Thymus (tissue), 14 donors: ENCODE measurements at places on chromosomes 5 and 9. TPM values are rescaled to one million over a fixed set of nuclear protein-coding genes. Genes with fewer than 3 reads are reported as not detected.

GDF9 gene
- 0.47 TPM for total RNA-seq

MAMDC4 gene
- 1.3 TPM for total RNA-seq

ANXA2R gene
- total RNA-seq = 18.6 TPM

CDC20B gene
- total RNA-seq = 0.19 TPM

LCN12 gene
- 4.2 TPM for total RNA-seq

ZNF354C gene
- total RNA-seq = 6.0 TPM

OR1Q1 gene
- total RNA-seq = not detected

SGCD gene
- 1.6 TPM for total RNA-seq

DNA sequence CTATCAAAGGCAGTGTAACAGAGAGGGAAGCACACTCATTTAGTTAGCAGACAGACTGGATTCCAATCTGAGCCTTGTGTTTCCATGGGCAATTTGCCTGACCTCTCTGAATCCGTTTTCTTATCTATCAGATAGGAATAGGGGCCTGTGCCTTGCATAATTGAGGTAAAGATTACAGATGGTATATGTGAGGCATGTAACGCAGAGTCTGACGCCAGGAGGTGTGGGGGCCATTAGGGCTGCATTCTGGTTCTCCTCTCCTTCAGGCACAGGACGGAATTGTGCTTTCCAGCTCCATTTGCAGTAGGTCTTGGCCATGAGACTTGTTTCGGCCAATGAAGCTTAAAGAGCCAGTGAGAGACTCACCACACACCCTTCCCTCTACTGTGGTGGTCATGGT, 97.6 kb downstream of the FRMD3 start:
- DNase-seq = no peak

GRCh38 chr9:137705443-137705863, 86.6 kb downstream of the EHMT1 start:
- DNase-seq = no peak

- DNase-seq = no peak
Measured at GRCh38 chr5:42799241-42799608, 12.5 kb downstream of the SELENOP start.

DNA sequence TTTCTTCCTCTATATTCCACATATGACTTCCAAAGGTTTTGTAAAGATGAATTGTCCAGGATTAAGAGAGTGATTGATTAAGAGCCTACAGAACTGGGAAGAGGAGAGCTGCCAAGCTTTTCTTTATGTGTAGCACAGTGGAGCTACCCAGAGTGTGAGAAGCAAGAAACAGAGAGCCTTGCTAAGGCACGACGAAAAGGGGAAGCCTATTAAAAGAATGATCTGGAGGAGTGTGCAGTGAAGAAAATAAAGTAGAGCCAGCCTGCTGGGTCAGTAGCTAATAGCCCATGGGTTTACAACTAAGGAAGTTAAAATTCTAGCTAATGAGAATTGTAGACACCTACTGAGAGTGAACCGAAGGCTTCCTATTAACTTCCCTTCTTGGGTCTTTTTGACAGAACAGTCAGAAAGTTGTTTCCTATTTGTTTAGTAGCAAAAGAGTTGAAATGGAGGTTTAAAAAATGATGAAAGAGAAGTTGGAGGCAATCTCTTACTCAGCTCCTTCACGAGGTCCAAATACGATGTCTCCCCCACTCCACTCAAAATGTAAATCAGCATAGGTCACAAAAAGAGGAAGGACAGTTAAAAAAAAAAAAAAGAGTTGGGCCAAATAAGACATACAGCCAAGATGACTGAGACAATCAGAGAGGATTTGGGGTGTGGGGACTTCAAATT, 957 bp upstream of the PRR16 start:
- no peak for DNase-seq

GRCh38 chr9:125119643-125120286, 23.6 kb downstream of the SCAI start:
- peak; percentile 73 for DNase-seq

DNA sequence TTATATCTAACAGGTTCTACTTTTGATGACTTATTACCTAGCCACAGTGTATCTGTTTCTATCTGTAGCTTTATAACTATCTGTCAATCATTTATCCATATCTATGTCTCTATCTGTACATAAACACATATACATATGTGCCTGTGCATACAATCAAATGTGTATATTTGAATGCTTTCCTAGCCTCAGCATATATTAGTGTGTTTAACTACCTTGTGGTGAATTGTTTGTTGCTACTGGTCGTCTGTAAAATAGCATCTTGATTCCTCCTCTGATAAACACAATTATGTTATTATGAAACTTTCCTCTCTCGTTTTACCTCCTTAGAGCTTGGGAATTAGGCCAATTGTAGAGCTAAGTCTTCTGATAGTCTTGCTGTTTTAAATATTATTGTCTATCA, 44.4 kb downstream of the PARP8 start:
- no peak for DNase-seq

- no peak for DNase-seq
Measured at GRCh38 chr9:91427873-91428272, 4.2 kb upstream of the NFIL3 start.

DNA sequence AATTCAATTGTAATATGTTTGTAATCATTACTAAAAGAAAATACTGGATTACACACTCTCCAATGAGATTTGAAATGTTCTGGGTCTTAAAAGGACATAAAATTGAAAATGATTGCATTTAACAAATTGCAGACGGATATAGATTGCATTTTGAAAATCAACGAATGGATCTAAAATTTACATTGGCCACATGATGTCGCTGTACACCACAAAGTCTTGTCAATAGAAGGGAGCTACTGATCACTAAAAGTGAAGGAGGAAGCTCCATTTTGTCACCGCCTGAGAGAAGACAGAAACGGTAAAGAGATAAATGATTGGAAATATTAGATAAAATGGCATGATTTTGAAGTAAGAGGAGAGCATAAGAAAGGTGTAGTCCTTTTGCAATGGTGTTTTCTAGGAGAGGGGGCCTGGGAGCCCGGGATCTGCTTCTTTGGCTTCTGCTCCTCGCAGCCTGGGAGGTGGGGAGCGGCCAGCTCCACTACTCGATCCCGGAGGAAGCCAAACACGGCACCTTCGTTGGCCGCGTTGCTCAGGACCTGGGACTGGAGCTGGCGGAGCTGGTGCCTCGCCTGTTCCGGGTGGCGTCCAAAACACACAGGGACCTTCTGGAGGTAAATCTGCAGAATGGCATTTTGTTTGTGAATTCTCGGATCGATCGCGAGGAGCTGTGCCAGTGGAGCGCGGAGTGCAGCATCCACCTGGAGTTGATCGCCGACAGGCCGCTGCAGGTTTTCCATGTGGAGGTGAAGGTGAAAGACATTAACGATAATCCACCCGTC, at the start of gene PCDHA1:
TSS of gene PCDHA1 (plus strand) at position 236 of the 782 bp plus-strand sequence.
- no peak for DNase-seq

DNA sequence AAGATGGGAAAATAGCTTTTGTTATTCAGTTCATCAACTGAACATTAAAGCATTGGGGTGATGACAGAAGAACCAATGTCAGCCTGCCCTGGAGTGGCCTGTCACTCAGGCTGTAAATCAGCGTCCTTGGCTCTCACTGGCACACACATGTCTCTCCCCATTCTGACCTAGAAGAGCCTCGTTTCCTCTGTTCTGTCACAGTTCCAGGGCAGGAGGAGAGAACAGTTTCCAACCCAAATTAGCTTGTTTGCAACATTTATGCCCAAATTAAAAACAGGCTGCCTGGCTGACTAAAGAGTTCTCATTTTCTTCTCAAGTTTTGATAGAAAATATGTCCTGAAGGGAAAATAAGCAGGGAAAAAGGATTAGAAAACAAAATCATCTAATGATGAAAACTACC, 520.1 kb downstream of the CHSY3 start:
- DNase-seq = no peak

DNA sequence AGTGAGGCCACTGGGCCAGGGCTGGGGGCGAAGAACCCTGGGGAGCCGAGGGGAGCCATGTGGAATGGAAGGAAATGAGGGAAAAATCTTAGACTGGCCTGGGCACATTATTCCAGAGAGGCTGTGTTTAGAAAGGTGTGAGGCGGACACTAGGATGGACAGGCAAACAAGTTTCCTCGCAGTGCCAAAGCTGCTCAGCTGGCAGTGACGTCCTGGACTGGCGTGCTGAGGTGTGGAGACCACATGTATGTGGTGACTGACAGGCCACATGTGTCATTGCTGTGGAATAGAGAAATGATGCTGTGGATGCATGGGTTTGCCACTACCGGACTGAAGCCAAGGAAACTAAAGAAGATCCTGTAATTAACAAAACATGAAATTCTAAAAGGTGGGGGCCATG, 42.6 kb downstream of the RASEF start:
- DNase-seq = no peak

- peak; percentile 61 for DNase-seq
Measured at GRCh38 chr5:38453506-38453905, 102.9 kb downstream of the LIFR start.

DNA sequence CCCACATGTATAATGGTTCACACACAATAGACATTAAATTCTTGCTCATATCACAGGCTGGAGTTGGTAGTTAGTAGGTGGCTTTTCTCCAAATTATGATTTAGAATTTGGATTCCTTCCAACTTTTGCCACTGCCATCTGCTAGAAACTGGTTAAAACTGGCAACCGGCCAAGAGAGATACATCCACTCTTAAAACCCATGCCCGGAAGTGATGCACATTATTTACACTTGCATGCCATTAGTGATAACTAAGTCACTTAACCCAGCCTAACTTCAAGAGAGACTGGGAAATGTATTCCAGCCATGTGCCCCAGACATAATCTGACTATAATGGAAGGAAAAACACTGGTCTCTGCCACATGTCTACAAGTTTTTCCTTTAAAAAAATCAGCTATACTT, 395.7 kb upstream of the SEMA6A start:
- no peak for DNase-seq

DNA sequence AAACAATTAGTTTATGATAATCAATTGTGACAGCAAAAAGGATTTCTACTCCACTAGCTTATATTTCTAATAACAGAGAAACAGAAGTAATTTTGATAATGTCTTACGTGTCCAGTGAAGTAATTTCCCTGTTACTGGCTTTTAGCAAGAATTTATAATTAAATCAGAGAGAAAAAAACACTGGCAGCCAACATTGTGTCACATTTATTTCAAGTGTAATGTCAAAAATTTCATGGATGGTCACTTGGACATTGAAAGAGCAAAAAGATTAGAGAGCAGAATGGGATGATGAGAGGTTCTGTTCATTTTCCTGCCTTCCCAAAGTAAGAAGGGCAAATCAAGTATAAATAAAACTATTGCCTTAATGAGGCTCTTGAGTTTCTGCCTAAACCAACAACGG, 239.3 kb upstream of the SEMA6A start:
- no peak for DNase-seq

GRCh38 chr9:75833778-75834177, 56.7 kb upstream of the PCSK5 start:
- DNase-seq = no peak

DNA sequence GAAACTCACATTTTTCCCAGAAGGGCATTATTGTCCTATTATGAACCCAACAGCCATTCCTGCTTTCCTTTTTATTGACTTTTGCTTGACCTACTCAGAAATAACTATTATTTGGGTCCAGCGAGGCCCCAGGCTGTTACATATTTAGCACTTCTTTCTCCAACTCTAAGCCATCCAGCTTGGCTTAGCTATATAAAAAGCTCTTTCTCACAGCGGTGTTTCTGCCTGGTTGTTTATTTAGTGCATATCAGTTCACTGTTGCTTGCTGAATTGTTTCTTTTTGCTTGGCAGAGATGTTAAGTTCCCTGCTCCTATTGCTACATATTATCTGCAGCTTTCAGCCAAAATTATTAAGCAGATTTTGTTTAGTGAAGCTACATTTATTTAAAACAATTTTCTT, 1156.8 kb upstream of the SEMA6A start:
- no peak for DNase-seq

GRCh38 chr5:159257629-159258283, 5.3 kb upstream of the UBLCP1 start:
- DNase-seq = no peak

DNA sequence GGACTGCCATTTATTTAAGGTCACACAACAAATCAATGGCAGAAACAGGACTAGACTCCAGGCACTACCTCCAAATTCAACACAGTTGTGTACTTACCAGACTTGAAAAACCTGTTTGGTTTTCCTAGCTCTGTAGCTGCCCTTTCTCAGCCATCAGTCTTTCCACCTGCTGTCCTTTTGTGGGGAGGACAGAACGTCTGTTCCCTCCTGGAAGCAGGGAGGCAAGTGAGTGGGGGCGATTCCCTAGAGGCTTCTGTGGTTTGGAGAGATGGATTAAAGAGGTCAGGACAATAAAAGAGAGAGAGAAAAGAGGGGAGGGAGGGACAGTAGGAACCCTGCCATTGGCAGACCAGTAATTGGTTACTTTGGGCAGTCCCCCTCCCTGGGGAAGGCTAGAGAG, 14.7 kb downstream of the ASTN2 start:
- no peak for DNase-seq

GRCh38 chr5:54632131-54632701, 114.7 kb downstream of the SNX18 start:
- DNase-seq = no peak

DNA sequence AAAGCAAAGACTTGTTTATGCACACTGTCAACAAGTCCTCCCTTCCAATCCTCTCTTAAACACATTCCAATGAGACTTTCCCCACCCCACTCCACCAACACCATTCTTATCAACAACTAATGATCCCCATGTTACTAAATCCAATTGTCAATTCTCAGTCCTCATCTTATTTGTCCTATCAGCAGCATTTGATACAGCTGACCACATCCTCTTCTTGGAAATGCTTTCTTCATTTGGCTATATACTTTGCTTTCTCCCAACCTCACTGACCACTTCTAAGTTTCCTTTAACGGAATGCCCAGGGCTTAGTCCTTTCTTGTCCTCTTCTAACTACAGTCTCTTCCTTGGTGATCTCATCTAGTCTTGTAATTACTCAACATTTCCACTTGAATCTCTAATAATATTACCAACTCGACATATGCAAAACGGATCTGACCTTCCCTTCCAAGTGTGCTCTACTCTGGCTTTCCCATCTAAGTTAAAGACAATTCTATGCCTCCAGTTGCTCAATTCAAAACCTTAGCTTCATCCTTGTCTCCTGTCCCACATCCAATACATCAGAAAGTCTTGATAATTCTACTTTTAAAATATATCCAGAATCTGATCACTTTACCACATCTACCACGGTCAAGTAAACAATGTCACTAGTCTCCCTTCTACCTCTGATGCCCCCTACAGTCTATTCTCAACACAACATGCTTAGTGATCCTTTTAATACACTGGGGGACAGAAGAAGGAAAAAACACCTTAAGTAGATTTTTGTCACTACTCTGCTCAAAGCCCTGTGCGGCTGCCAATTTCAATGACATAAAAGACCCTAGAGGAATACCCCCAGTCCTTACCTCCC, 25.5 kb downstream of the AGTPBP1 start:
- no peak for DNase-seq

- DNase-seq = no peak
Measured at GRCh38 chr9:38071470-38072134, 2.6 kb upstream of the SHB start.
